ENCODE measurements at places on chromosomes 1 and 21. TPM values are rescaled to one million over a fixed set of nuclear protein-coding genes. Genes with fewer than 3 reads are reported as not detected.

DNA sequence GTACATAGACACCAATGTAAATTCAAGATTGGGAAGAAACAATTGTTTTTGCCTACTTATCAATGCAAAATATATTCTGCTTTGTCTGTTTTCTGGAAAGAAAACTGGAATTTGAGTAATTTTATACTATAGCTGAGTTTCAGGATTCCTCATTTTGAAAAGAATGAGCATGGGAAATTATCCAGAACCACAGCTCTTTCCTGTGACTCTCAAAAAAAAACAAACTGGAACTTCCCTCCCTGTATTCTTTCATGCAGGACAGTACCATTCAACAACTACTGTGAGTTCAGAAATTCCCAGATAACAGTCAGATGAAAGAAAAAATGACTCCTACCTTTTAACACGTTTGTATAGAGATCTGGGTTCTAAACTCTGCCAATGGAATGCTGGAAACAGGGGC is 372.4 kb downstream of the TGFB2 start:
- no peaks in the 10 kb centered on the region for H3K27me3 ChIP-seq
- H3K36me3 ChIP-seq = no peaks in the 10 kb centered on the region
- H3K4me3 ChIP-seq = no peak overlapping the region
- peak overlapping the region; percentile 39 for H3K27ac ChIP-seq
- H3K4me1 ChIP-seq = peaks cover 26% of the 10 kb centered on the region

- no peak overlapping the region for H3K27ac ChIP-seq
- no peak overlapping the region for H3K4me3 ChIP-seq
- no peaks in the 10 kb centered on the region for H3K4me1 ChIP-seq
- H3K36me3 ChIP-seq = no peaks in the 10 kb centered on the region
- DNase-seq = no peak
- H3K27me3 ChIP-seq = peaks cover 45% of the 10 kb centered on the region
Observed at GRCh38 chr21:33051925-33052324, 18.0 kb upstream of the OLIG1 start.

DNA sequence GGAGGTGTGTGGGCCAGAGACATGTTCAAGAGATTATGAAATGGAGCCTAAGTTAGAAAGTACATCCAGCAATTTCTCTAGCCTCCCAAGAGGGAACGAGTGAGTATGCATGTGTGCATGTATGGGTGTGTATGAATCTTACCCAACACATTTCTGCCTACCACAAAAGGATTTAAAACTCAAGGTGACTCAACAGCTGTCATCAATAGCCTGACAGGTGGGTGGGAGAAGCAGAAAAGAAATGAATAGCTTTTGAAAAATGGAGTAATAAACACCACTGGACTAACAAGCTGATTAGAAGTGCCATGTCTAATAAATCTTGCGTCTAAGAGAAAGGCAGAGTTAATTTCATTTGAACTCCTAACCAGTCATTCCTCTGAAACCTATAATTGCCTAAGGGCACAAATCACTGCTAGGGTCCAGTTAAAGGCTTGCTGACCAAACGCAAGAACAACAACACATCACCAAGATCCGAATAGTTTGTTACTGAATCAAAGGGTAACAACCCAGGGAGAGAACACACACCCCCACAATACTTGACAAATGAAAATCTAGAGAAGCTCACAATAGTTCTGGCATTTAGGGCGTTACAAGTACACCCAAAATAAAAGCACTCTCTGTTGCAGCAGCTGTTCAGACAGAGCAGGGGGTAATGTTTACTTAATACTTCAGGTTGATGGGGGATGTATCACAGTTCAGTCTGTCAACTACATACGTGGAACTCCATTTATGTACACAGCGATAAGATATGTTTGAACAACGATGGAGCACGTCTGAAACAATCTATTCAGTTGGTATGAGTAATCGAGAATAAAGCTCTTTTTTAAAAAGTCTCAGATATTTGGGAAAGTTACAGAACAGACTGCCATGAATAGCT is 1.4 kb downstream of the KIAA0319L start:
- H3K4me3 ChIP-seq = peak overlapping the region; percentile 97
- peak overlapping the region; percentile 28 for H3K27ac ChIP-seq
- DNase-seq = no peak
- peaks cover 5% of the 10 kb centered on the region for H3K36me3 ChIP-seq

GRCh38 chr21:21063828-21064227 is 65.6 kb downstream of the NCAM2 start:
- no peak overlapping the region for H3K27ac ChIP-seq
- no peak overlapping the region for H3K4me3 ChIP-seq
- H3K4me1 ChIP-seq = peaks cover 9% of the 10 kb centered on the region
- H3K27me3 ChIP-seq = no peaks in the 10 kb centered on the region
- no peak for DNase-seq

DNA sequence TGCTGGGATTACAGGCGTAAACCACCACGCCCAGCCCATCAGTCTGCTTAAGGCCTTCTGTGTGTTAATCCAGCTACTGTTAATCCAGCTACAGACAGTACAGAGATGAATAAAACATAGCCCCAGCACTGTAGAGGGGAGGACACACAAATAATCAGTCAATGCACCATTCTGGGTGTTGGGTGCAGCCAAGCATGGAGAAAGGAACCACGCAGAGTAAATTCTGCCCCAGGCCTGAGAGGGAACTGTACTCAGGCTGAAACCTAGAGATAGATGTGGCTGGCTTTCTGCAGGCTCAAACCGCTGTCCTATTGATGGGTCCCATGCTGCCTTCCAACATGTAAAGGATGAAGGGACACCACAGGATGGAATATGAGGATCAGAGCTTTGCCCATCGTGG is 136.8 kb upstream of the IGSF21 start:
- H3K4me1 ChIP-seq = no peaks in the 10 kb centered on the region
- no peak overlapping the region for H3K4me3 ChIP-seq
- H3K36me3 ChIP-seq = no peaks in the 10 kb centered on the region
- H3K27me3 ChIP-seq = peaks cover 26% of the 10 kb centered on the region

DNA sequence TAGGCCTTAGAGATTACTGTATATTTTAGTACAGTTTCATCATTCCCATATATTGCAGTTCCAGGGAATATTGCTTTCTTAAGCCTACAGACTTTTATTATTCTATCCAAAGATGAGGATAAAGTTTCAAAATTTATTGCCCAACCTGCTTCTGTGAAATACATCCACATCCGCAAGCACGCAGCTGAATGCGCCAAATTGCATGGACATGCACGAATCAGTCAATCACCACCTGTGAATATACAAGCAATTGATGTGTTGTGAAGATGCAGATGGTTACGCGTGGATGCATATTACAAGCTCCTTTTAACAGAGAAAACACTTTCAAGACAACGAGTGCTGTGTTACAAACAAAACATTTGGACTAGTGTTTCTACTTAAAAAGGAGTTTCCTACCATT is 577.8 kb upstream of the PLXNA2 start:
- peaks cover 22% of the 10 kb centered on the region for H3K27me3 ChIP-seq
- no peak overlapping the region for H3K27ac ChIP-seq
- H3K4me3 ChIP-seq = no peak overlapping the region

GRCh38 chr1:96660503-96660902 is 61.1 kb upstream of the PTBP2 start:
- no peaks in the 10 kb centered on the region for H3K27me3 ChIP-seq
- H3K36me3 ChIP-seq = peaks cover under 1% of the 10 kb centered on the region
- no peak overlapping the region for H3K27ac ChIP-seq
- no peak for DNase-seq

GRCh38 chr1:234856845-234857245 is 246.9 kb upstream of the IRF2BP2 start:
- no peaks in the 10 kb centered on the region for H3K36me3 ChIP-seq
- no peaks in the 10 kb centered on the region for H3K27me3 ChIP-seq
- no peak overlapping the region for H3K27ac ChIP-seq
- DNase-seq = no peak

DNA sequence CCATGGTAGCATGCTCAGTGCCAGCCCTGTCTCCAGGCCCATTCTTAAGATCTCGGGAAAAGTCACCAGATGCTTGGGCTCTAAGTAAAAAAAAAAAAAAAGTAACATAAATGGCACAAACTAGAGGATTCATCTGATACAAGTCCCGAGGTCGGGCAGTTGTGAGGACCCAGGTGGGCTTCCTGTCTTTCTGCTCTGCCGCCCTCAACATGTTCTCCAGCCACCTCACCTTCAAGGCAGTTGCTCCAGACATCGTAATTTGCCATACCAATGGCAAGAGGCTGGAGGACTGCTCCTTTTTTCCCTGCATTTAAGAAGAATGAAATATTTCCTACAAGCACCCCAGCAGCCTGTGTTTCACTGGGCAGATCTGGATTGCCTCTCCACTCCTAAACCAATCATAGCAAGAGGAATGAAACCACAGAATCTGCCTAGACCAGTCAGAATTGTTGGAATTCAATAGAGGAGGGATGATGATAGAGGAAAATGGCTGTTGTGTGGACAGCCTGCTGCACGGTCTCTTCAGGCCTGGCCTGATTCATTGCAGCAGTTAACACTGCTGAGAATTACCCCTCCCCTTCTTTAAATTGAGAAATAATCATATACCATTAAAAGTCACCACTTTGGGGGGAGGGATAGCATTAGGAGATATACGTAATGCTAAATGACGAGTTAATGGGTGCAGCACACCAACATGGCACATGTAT is 5.4 kb downstream of the HMGN2 start:
- H3K36me3 ChIP-seq = peaks cover 26% of the 10 kb centered on the region
- H3K4me1 ChIP-seq = peaks cover 38% of the 10 kb centered on the region
- no peaks in the 10 kb centered on the region for H3K27me3 ChIP-seq
- no peak overlapping the region for H3K4me3 ChIP-seq
- no peak for DNase-seq

- H3K27me3 ChIP-seq = no peaks in the 10 kb centered on the region
- H3K36me3 ChIP-seq = no peaks in the 10 kb centered on the region
- DNase-seq = no peak
- H3K4me1 ChIP-seq = peaks cover 19% of the 10 kb centered on the region
Observed at GRCh38 chr1:220330265-220330664, 58.0 kb upstream of the RAB3GAP2 start.

GRCh38 chr1:20081353-20081810 is 11.4 kb downstream of the PLA2G5 start:
- H3K27me3 ChIP-seq = peaks cover 20% of the 10 kb centered on the region
- DNase-seq = no peak
- no peak overlapping the region for H3K27ac ChIP-seq
- H3K4me1 ChIP-seq = no peaks in the 10 kb centered on the region

DNA sequence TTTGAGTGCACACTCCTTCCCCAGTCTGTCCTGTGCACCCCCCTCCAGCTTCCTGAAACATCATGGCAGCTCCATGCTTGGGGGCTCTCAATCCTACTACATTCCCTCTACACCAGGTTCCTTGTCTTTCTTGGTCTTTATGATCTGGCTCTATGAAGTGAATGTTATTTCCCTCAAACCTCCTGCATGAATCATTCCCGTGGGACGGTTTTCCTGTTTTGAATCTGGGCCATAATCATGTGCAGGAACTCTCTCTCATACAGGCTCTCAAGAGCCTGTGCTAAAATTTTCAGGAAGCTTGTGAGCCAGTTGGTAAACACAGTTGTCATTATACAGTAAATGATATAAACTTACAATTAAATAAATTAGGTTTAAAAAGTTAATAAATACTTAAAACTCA is 89.8 kb upstream of the KCNE2 start:
- H3K27me3 ChIP-seq = no peaks in the 10 kb centered on the region
- H3K27ac ChIP-seq = no peak overlapping the region
- DNase-seq = no peak
- H3K4me3 ChIP-seq = no peak overlapping the region
- peaks cover 13% of the 10 kb centered on the region for H3K4me1 ChIP-seq
- no peaks in the 10 kb centered on the region for H3K36me3 ChIP-seq

DNA sequence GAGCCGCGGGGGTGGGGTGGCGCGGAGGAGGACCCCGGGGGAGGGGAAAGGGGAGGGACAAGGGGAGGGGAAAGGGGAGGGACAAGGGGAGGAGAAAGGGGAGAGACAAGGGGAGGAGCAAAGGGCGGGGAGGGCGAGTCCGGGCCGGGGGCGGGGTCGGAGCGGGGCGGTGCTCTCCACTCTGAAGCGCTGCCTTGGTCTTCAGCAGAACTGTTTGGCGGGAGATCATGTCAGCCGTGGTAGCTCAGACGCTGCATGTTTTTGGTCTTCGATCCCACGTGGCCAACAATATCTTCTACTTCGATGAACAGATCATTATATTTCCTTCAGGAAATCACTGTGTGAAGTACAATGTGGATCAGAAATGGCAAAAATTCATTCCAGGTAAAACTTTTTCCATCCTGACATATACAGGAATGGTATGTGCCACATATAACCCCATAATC is 420 bp downstream of the CFAP57 start:
- H3K4me1 ChIP-seq = peaks cover 20% of the 10 kb centered on the region
- no peak for DNase-seq
- H3K27ac ChIP-seq = peak overlapping the region; percentile 93
- H3K4me3 ChIP-seq = peak overlapping the region; percentile 99
- H3K36me3 ChIP-seq = peaks cover 18% of the 10 kb centered on the region

DNA sequence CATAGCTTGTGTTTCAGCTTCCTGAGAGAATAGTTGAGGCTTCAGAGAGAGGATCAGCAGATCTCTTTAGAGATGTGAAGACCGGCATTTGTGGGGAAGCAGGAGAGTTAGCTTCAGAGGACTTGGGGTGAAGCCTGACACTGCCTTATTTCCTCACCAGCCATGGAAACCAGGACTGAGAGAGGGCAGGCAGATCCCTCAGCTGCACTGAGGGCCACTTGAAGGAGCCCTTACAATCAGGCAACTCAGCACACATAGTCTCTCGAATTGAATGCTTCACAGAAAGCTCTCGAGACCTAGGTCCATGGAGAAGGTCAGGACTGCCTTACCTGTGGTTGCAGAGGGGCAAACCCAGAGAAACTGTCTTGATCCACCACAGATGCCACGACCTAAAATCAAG is 19.8 kb downstream of the NCF2 start:
- no peak for DNase-seq
- H3K4me1 ChIP-seq = peaks cover 42% of the 10 kb centered on the region
- H3K4me3 ChIP-seq = no peak overlapping the region
- no peaks in the 10 kb centered on the region for H3K36me3 ChIP-seq
- H3K27me3 ChIP-seq = no peaks in the 10 kb centered on the region
- peak overlapping the region; percentile 51 for H3K27ac ChIP-seq

DNA sequence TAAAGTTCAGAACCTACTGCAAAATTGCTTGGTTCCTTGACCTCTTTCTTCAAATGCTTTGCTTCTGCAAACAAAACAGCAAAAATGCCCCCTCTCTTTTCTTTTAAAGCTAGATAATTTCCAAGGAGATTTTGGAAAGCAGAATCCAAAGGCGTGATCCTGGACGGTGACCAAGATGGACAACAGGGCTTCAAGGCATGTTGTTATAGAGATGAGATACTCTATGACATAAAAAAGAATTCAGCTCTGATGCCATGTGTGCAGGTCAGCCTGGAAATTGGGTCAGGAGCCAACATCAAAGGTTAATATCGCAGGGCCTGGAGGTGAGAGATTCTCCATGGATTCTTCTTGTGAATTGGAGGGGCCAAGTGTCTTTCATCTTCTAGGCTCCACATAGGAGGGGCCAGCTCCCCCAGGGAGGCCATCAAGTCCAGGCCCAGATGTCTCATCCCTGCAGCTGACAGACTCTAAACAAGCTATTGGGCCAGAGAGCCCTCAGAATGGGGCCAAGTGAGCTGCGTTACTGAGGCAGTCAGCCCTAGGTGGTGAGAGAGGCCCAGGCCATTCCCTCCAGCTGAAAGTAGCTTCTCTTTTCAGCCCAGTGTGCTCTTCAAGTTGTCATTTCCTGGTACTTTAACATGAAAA is 45.5 kb downstream of the NMNAT2 start:
- no peak for DNase-seq
- peaks cover 22% of the 10 kb centered on the region for H3K27me3 ChIP-seq
- no peak overlapping the region for H3K27ac ChIP-seq
- H3K36me3 ChIP-seq = peaks cover 9% of the 10 kb centered on the region
- no peaks in the 10 kb centered on the region for H3K4me1 ChIP-seq
- no peak overlapping the region for H3K4me3 ChIP-seq

Gene KCNA3
- not detected for total RNA-seq

Gene ANKRD34A
- 2.0 TPM for total RNA-seq

Gene LCK
- not detected for total RNA-seq

Gene VASH2
- 2.8 TPM for total RNA-seq

Gene TESK2
- 1.3 TPM for total RNA-seq

Gene INAVA
- total RNA-seq = 3.8 TPM

Measured in chondrocyte (in vitro differentiated cells).